ENCODE measurements at places on chromosomes 16 and 17.

DNA sequence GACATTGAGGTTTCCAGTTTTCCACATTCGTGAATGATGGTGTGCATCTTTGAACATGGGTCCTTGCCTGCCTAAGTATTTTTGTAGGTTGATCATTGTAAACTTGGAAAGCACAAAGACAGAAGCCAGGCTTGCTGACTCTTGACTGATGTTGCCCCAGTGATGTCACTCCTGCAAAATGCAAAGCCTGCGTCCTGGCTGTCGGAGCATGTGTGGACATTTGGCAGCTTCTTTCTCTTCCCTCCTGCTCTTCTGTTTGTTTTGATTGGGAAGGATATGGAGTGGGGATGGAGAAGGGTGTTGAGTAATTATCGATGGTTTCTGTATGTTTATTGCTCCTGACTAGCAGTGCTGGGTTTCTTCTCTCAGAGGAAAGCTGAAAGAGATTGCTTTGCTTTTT lies 3.2 kb downstream of the NDE1 start:
- DNase-seq = no peak

DNA sequence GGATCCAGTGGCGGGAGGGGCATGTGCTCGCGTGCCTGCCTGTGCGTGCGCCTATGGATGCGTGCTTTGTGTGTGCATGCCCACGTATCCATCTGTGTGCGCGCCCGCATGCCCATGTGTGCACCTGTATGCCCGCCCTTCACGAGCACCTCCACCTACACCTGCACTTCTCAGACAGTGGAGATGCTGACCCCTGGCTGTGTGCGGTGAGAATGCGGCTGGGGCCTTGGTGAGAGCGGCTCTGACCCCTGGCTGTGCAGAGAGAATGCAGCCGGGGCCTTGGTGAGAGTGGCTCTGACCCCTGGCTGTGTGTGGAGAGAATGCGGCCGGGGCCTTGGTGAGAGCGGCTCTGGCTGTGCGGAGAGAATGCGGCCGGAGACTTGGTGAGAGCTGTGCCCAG lies 33.9 kb downstream of the AXIN1 start:
- no peak for DNase-seq

GRCh38 chr17:77837917-77838316 lies 120.6 kb upstream of the TNRC6C start:
- no peak for DNase-seq

DNA sequence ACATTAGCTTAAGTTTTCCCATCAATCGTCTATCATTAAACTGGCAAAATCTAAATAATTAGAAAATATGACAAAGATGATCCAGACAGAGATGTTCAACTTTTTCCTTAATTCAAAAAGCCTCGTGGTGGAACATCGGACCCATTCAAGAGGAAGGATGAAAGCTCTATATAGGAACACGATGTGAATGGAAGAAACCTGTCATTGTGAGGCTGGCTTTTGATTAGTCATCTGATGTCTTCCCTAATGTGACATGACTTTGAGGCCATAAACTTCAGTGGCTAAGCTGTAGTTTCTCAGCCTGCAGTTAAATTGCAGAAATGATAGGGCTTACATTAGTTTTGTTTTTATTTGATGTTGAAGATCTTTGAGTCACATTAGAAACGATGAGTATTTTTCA lies 1.0 kb downstream of the AMZ2 start:
- no peak for DNase-seq

DNA sequence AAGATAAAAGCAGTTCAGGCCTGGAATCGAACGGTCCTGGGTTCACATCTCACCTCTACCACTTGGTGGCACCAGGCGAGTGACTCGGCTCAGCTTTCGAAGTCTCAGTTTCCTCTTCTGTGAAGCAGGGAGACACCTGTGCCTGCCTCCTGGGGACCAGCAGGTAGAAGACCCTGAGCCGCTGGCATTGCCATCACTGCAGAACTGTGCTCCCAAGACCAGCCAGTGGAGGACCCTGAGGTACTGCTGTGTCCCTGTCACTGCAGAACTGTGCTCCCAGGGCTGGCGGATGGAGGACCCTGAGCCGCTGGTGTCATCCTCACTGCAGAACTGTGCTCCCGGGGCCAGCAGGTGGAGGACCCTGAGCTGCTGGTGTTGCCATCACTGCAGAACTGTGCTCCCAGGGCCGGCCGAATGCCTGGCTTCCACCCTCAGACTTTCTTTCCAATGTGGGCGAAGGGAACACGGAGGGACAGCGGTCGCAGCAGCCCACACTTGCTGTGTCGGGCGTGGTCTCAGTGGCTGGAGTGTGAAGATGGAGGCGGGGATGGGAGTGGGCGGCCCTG lies 8.7 kb upstream of the SLC7A5 start:
- DNase-seq = no peak

- DNase-seq = no peak
These were observed 73.4 kb downstream of the MYO1D start for GRCh38 chr17:32803544-32803943.

DNA sequence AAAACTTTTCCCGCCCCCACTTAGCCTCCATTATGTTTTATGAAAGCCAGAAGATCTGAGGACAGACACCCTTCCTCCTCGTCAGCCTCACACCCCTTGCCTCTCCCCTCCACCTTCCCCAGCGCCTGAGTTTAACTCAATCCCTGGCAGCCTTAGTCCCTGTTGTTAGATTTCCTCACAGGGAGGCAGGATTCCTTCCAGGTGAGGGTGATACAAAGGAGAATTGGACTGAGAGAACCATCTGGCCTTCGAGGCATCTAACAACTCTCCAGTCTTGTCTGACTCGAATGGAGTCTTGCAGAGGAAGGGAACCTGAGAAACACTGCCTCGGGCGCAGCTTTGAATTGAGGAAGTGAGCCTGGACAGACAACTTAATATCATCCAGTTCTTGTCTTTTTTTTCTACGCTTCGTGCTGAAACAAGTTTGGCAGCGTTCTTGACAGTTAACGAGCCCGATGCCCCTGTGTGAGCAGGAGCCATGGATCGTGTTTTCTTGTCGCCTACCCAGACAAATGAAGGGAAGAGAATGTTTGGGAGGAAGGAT lies 1.3 kb upstream of the ZNF768 start:
- no peak for DNase-seq

DNA sequence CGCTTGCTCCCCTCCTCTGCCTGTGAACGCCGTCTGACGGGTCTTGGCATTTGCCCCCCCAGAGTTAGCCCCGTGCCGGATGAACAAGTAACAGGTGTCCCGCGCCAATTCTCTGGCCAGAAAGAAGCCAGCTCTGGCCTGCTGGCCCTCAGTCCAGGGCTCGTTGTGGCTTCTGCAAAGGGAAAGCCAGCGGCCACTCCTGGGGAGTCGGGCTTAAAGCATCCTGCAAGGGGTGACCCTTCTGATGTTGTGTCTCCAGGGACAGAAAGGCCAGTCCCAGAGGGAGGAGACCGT lies 18.4 kb upstream of the OSGIN1 start:
- DNase-seq = no peak

DNA sequence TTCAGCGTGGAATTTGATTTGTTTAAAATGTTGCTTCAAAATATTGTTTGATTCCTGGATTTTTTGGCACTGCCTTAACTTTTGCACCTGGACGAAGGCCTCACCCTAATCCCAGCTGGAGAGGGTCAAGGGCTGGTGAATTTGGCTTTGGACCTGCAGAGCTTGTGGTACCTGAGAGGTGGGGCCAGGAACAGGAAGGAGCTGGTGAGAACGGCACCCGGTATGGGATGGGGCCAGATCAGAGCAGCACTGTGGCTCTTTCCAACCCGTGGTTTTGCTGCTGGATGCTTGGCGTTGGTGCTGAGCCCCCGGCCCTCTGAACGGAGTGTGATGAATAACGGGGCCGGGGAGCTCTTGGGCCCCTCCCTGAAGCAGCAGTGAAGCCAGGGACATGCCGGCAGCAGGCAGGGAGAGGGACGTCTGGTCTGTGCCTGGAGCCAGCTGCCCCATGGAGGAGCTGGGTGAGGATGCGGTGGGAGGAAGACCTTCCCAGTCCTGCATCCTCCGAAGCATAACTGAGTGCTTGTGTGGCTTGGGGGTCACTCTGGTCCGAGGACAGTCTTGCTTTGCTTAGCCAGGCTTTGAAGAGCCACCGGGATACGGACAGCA lies 275.4 kb downstream of the SEC14L1 start:
- DNase-seq = no peak

DNA sequence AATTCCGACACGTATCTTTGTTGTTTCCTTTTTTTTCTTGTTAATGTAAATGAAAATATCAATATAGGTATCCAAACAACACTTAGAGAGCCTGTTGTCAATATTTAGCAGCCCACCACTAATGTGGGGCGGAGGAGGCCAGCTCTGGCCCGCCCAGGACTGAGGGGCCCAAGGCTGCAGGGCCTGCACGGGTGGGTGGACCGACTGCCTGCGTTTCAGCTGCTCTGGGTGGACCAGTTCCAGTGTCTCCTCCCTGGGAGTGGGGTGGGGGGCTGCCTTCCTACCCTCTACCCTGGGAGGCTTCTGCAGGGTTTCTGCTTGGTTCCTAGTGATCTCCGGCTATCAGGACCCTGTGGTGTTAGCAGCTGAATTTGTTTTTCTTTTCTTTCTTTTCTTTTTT lies 15.9 kb upstream of the ADGRG1 start:
- DNase-seq = no peak

DNA sequence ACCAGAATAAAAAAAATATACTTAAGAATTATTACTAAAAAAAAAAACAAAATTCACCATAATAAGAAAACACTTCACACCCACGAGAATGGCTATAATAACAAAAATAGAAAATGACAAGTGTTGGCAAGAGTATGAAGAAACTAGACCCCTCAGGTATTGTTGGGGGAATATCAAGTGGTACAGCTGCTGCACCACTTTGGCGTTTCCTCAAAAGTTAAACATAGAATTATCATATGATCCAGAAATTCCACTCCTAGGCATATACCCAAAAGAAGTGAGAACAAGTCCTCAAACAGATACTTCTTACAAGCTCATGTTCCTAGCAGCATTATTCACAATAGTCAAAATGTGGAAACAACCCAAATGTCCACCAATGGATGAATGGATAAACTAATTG lies 26.3 kb downstream of the AMFR start:
- DNase-seq = no peak

DNA sequence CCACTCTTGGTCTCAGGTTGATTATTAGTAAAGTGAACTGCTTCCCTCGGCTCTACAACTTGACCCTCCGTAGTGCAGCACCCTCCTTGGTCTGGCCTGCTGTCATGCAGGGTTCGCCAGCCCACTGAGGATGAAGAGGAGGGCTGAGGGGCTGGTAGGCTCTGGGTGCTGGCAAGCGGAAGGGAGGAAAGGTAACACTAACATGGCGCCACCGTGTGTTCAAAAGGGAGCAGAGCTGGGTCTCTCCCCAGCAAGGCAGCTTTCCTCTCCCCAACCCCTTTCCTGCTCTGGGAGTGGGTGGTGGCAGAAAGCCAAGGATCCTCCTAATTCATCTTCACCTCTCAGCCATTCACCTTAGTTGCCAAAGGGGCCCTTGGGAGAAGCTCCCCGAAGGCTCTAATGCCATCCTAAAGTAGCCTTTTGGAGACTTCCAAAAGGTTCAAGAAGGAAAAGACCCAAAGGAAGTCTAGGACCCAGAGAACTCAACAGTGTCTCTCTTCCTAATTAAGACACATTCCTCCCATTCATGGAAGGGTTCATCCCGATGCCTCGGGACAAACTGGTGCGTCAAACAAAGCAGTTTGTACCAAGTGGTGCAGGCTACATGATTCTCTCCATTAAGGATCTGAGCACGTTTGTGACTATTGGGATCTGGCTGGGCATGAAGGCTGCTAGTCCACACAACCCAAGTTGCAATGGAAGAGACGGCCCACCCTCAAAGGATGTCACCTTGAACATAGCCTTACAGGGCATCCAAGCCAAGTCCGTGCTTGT lies 90.8 kb upstream of the TOB1 start:
- peak; percentile 38 for DNase-seq

- no peak for DNase-seq
These were observed 9.3 kb downstream of the MMP2 start for GRCh38 chr16:55488306-55488705.

DNA sequence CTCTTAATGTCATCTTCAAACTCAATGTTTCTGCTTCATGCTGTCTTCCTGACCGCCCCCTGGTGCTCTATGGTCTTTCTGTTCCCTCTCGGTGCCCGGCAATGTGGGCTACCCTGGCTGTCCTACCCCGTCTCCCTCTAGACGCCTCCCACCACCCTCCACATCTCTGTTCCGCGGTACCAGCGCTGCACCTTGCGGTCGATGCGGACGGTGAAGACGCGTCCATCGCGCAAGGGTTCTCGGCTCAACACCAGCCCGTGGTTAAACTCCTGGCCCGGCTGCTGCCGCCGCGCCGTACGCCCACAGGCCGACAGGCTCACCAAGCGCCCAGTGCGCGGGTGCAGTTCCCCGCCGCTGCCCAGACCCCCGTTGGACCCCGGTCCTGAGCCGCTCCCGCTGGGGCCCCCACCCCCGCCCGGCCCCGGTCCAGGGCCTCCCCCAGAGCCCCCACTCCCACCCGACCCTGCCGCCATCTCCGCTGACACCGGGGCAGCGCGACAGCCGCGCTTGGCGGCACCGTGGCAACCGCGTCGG lies at the start of gene NEURL4:
NEURL4 (minus strand) TSS at position 496 of the 534 bp plus-strand sequence; CDS start at position 473, 23 bp downstream.
- no peak for DNase-seq

GRCh38 chr16:61323456-61323855 lies 712.8 kb downstream of the CDH8 start:
- no peak for DNase-seq

GRCh38 chr17:55303701-55304145 lies 39.0 kb downstream of the HLF start:
- no peak for DNase-seq

GRCh38 chr17:17752821-17753321 lies 71.6 kb downstream of the RAI1 start:
- DNase-seq = peak; percentile 54

DNA sequence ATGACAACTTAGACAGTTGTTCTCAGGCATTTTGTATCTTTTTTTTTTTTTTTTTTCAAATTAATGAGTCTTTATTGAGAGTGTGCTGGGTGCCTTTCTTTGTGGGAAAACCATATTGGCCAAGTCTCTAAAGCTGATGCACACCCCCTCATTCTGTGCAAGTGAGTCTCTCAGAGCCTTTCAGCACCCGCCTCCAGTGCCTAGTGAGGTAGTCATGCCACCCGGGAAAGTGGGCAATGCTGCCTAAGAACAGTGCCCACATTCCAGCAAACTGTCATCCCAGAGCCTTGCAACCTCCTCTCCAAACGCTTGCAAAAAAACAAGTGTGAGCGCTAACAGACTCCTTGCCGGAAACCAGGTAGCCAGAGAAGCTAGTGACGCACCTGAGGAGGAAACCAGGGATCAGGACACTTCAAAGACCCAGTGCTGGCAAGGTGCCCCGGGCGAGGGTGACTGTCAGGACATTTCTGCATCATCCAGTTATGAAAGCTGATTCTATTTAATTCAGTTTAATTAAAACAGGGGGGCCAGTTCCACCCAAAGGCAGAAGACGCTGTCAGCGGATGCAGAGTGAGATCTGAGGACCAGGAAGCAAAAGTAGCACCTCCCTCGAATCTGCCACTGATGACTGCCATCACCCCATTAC lies 34.9 kb downstream of the SMARCE1 start:
- no peak for DNase-seq

DNA sequence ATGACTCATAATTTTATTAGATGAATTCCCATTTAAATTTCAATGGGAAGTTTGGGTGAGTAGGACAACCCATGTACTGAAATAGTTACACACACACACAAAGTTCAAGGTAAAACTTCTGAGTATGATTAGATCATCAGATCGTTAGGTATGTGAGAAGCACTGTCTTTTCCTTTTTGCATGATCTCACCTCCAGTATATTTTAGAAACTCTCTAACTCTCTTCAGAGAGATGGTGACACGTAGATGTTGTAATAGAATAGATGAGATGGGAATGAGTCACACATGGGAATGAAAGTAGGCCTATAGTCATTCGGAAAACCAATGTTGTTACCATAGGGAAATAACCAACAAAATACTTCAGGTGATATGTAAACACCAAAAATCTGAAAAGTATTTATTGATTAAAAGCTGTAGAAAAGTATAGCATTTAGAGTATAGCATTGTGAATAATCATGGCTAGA lies 22.2 kb downstream of the KRT23 start:
- DNase-seq = no peak

Measured in caudate nucleus (tissue), 63 donors.